Germinal center (tissue), 1 donor: ENCODE measurements at places on chromosomes 7 and 10.

DNA sequence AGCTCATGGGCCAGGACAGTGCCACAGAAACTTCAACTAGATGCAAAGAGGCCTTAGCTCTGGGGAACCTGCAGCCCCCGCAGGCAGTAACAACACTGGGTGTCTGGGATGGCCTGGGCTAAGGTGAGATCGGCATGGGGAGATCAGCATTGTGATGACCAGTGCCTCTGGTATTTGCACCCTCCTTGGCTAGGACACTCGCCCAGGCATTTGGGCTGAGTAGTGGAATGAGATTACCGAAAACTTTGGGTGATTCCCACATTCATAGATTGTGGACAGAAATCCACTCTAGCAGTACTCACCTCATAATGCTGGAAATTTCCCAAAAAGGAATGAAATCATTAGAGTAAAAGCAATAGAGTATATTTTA, 70.6 kb upstream of the ZMIZ2 start:
- DNase-seq, result no peak

DNA sequence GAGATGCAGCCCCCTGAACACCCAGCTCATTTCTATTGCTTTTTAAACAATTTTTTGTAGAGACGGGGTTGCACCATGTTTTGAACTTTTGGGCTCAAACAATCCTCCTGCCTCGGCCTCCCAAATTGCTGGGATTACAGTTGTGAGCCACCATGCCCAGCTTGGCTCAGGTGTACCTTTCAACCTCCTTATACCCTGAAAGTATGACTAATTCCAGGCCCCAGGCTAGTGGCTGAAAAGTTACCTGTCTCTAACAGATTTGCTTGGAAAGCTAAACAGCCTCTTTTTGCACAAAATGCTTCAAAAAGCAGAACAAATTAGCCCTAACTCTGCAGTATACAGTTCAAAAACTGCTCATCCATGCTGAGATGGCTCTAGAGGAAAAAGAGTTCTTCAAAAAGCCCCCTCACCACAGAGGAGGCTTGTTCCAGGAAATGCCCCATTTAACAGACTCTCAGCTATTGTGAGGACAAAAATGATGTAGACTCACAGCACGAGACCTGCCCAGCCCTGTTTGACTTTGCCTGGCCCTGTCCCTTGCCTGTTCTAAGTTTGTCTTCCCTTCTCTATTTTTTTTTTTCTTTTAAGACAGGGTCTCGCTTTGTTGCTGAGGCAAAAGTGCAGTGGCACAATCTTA, 13.4 kb upstream of the AP1S1 start:
- no peak for DNase-seq

- DNase-seq, result no peak
These were observed 363.9 kb downstream of the MALRD1 start for GRCh38 chr10:19412531-19412930.

DNA sequence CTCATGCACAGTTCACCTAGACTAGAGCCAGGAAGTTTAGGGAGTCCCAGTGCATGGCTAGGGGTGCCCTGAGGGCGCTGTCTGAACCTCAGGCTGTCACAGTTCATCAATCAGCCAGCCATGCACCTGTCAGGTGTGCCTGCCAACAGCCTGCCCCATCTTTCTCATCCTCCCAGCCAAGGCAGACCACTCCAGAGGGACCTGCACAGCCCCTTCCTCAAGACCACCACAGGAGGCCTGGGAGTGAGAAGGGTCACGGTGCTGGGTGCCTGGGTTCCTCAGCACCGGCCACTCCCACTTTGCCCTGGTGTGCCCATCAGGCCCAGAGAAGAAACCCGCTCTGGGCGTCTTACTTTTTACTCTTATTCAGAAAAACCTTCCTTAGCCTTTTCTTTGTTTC, 8.4 kb downstream of the ATP6V1F start:
- peak; percentile 47 for DNase-seq

DNA sequence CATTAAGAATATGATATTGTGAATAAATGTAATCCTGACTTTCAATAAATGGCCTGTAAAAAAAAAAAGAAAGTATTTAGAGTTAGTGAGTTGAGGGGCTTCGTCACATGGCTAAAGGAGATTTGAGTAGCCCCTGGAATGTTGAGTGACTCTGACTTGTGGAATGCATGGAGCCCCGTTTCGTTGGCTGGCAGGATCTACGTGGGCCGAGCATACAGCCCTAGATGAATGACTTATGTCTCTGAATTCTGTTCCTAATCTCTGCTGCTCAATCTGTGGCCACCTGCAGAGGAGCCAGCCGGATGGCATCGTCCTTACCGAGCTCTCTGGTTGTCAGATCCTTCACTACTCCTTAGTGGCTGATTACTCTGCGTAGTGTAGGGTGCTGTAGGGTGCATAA, 155.7 kb downstream of the MGMT start:
- DNase-seq, result no peak

DNA sequence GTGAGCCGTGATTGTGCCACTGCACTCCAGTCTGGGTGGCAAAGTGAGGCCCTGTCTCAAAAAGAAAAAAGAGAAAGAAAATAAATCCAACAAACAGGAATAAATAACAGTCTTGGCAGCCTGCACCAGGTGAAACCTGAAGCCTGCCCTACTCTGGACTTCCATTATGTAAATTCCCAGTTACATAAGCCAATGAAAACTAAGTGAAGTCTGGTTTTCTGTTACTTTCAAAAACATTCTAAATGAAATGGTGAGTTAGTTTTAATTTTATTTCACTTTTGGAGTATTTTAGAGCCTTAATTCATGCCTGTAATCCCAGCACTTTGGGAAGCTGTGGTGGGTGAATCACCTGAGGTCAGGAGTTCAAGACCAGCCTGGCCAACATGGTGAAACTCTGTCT, 22.5 kb upstream of the HIBADH start:
- DNase-seq, result no peak

DNA sequence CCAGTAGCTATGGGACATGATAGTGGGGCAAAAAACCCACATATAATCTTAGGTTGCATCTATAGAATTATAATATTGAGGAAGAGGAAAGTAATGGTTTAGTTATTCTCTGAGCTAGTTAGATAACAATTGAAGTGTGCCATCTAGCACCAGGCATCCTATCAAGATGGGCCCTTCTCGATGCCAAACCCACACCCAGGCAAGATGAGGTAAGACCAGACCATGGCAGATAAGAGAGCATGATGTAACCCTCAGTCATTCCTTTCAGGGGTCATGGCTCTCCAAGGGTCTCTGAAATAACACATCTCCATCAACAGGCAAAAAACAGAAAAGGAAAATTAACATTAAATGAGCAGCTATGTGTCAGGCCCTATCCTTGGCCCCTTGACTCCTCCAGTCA, 128.7 kb downstream of the SH3PXD2A start:
- DNase-seq, result no peak

DNA sequence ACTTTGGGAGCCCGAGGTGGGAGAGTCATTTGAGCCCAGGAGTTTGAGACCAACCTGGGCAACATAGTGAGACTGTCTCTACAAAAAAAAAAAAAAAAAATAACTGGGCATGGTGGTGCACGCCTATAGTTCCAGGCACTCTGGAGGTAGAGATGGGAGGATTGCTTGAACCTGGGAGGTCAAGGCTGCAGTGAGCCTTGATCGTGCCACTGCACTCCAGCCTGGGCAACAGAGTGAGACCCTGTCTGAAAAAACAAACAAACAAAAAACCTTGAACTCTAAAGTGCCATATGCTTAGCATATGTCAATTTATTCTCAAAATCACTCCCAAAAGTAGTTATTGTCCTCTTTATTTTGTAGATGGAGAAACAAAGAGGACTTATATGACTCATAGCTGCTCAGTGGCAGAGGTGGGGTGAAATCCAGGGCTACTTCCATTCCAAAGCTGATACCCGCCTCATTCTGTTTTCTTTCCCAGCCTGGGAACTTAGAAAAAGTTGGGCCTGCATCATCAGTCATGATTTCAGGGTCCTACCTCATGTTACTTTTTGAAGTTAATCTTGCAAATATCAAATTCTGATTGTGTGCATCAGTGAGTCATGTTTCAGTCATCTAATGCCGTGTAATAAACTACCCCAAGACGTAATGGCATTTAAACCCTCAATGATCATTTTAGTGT, 13.3 kb downstream of the DHTKD1 start:
- no peak for DNase-seq

GRCh38 chr7:28862595-28863272, 95.4 kb downstream of the TRIL start:
- DNase-seq, result no peak

DNA sequence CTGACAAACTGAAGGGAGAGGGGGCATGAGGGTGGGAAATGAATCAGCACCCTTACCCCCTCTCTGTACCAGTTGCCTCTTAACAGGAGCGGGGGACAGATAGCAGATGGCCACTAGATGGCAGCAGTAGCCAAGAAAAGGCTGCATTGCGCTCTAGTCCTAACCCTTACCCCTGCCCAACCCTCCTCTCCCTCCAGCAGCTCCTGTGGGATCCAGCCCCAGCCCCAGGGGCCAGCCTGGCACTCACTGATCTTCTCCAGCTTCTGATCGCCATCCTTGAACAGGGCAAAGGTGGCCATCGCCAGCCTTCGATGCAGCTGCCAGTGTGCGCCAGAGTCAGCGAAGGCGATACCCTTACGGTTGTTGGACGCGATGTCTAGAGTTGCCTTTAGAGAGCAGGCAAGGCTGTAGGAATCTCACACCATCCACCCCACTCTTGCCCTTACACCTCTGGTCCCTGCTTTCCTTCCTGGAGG, 2.2 kb downstream of the CYP17A1 start:
- peak; percentile 77 for DNase-seq

DNA sequence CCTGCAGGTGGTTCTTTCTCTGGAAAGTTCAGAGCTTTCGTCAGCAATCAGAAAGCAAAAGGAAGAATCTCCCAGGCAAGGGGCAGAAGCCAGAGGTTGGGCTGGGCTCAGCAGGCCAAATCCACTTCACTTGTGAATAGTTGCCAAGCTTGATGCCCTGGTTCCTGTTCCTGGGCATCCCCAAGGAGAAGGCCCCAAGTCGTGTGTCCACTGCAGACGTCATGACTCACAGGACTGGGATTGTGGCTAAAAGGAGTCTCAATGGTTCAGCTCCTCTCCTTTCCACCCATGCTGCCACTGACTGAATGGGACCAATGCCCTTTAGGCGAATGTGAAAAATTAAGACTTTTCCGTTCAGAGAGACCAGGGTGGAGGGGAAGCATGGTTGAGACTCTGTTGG, 38.6 kb upstream of the TRIM8 start:
- no peak for DNase-seq

DNA sequence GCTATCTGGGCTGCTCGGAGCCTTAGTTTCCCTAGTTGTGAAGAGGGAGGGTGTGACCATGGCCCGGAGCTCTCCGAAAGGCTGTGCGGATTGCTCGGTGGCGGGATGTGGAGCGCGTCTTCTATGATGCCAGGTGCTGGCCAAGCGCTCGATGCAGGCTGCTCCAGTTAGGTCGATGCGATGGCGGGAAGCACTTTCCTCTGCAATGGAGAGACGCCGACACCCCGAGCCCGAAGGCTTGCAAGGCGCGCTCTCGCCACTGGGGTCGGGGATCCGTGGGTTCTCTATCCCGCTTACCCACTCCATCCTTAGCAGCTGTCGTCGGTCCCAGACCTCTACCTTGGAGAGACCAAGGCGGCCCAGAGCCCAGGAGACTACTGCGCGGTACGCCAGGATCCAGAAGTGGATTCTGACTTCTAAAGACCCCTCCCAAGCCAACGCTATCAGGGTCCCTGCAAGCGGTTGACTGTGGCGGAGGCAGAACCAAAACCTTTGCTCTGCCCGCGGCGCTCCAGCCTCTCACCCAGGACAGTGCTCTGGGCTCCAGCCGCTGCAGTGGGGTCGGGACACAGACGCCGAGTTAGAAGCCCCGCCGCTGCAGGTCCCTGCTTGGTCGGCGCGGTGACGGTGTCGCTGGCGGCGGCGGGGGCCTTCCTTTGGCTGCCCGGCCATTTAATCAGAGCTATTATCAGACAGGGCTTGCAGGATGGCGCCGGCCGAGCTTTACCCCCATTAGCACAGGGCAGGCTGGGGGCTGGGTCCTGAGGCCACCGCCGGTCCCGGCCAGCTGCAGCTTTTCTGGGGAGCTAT, 7.8 kb upstream of the TBX20 start:
- DNase-seq, result no peak

DNA sequence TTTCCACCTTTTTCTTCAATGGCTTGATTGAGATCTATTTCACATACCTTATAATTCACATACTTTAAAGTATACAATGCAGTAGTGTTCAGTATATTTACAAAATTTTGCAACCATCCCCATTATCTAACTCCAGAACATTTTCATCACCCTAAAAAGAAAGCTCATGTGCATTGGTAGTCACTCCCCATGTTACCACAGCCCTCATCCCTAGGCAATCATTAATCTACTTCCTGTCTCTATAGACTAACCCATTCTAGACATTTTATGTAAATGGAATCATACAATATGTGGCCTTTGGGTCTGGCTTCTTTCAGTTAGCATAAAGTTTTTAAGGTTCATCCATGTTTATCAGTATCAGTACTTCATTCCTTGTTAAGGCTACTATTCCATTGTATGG, 214.2 kb downstream of the WDR11 start:
- no peak for DNase-seq

DNA sequence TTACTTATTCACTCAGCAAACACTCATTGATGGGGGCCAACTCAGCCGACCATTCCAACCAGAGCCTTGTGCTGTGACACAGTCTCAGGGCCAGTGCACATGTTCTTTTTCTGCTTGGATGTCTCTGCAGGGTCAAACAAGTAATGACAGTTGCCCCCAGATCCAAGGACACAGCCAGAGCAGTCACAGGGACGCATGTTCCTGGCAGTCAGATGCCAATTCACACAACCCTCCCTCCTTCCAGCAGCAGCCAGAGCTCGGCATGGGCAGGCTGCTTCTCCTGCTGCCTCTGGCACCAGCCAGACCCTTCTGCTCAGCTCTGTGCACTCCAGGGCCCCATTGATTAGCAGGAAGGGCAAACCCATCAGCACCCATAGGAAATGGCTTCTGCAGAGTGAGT, 20.3 kb downstream of the DRGX start:
- no peak for DNase-seq

DNA sequence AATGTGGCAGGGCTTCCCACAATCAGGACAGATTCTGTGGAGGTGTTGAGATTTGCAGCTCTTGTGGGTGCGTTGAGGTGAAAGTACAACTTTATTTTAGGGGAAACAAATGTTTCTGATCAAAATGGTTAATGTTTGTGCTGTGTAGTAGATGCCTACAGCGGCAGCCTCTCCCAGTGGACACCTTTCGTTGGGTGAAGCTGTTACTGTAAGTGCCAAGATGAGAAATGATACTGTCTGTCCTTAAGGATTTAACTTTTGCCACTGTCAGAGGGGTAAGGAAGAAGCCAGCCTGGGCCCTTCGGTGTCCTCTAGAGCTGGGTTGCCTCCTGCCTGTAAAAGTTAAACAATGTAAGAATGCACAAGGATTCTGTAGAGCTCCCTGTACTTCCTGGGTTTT, 27.9 kb downstream of the DOCK1 start:
- DNase-seq, result no peak

DNA sequence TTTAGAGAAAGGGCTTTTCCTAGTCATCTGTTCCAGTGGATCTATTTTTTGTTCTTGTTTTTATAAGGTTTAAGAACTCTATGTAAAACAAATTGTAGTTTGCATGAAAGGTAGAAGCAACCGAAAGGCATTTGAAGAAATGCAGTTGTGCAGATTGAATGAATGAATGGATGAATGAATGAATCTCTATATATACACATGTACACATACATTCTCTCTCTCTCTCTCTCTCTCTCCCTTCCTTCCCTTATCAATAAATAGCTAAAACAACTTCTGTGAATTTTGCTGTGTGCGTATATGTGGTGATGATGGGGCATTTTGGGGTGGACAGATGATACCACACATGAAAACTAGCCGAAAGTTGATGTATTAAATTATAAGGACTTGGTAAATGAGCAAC, 32.4 kb downstream of the ANLN start:
- no peak for DNase-seq

GRCh38 chr7:28112012-28112411, 68.6 kb downstream of the JAZF1 start:
- DNase-seq, result no peak
